ENCODE measurements at places on chromosomes 5 and 9. TPM values are rescaled to one million over a fixed set of nuclear protein-coding genes. Genes with fewer than 3 reads are reported as not detected.

GRCh38 chr5:63613442-63613841 is 348.8 kb downstream of the HTR1A start:
- no peak for DNase-seq

DNA sequence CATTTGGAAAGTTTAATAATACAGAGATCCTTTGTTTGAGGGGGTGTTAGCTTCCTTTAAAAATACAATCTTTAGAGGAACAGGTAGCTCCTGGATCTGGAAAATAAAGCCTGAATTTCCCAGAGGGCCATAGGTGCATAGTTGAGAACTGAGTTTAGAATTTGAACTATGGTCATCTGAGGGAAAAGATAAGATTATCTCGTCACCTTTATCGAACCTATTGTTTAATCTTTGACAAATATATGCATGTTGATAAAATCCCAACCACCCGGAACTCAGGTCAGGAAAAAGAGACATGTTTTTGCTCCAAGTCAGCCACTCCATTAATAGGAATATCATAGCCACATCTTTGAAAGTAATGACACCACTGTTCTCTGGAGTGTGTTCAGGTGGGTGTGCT is 91.7 kb upstream of the FAM169A start:
- DNase-seq: no peak

DNA sequence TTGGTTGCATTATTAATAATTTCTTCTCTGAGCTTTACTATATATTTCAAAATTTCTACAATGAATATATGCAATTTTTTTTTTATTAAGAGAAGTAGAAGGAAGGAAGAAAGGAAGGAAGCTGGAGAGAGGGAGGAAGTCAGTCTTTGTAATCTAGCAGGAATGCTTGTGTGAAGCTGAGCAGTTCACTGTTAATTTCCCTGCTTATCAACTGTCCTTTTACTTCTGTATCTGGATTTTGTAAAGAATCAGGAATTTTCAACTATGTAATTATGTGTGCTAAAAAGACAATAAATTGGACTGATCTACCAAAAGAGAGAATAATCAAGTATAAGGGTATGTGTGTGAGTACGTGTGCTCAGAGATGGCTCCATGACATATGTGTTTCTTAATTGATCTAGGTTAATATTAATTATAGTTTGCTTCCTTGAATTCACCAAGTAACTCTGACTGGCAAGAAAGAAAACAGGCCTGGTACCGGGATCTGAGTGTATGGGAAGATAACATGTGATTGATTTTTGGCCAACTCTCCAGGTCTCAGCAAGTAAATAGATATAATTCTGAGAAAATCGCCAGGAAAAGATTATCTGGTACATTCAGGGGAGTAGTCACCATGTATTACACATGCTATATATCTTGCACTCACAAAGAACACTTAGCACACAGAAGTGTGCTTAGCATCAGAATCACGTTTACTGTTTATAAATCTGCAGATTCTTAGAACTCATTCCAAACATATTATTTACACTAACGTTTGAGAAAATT is 1758.8 kb upstream of the WWC1 start:
- DNase-seq: no peak

DNA sequence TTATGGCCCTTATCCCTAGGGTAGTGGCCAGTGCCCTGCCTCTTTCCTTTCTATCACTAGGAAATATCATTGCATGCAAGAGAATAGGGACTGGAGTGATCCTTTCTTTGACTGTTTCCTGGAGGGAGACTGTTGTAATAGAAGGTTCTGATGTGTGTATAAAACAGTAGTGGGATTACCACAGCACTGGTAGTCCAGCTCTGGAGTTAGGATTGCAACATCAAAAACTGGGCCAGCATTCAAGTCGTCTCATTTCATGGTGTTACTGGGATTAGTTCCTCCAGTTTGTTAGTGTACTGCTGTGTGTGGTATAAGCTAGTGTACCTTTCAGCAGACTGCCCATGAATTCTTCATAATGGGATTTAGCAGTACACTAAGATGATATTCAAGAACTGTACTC is 45.8 kb downstream of the KIAA1958 start:
- no peak for DNase-seq

DNA sequence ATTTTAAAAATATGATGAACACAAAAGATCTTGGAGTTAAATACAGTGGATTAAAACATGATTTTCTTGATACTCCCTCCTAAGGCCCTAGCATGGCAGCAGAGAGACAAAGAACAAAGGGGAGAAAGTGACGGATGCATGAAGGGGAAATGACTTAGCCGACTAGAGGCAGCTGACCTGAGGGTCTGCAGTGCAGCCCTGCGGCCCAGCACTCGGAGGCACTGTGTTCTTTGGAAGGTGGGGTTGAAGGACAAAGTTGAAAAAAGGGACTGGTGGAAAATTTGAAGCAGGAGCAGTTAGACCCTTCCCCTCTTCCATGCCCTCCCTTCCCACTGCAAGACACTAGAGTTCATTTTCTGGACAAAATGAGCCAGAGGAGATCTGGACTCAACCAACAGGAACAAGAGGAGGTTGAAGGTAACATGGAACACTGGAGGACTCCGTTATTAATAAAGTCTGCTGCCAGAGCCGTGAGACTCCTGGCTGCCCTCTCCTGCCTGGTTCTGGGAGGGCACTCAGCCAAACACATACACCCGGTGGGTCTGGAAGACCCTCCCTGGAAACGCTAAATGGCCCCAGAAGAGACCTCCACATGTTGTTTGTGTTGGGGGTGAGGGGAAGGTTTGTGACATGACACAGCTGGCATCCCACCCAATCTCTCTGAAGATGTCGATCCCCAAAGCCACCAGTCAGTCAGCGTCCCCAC is 98.1 kb downstream of the JMY start:
- no peak for DNase-seq

DNA sequence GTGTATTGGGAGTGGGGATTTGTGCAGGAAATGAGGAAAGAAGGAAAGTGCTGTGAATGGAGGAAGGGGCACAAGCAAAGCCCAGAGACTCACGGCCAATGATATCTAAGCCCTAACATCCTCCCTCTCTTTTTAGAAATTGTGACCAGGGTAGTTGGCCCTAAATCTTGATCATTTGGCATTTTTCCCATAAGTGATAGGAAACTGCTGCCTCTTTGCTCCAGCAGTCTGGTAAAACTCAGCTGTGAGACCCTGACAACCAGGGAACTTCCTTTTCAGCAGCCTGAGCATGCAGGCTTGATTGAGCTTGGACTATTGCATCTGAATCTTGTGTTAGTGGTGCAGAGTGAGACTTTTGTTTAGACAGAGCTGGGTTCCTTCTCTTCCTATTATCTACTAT is 9.6 kb upstream of the ADRB2 start:
- no peak for DNase-seq

DNA sequence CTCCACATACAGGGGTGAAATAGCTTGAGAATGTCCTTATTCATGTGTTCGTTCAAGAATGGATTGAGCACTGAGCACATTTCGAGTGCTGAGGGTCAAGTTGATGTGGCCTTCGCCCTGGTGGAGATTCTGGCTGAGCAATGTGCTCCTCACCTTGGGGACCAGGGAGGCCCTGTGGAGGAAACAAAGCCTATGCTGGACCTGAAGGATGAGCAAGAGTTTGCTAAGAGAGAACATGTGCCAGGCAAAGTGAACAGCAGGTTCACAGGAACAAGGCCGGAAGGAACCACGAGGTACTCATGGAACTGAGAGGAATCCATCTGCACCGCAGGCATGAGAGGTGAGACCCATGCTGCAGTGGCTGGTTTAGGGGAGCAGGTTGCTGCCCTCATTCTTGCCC is 102.4 kb downstream of the PSD2 start:
- no peak for DNase-seq

DNA sequence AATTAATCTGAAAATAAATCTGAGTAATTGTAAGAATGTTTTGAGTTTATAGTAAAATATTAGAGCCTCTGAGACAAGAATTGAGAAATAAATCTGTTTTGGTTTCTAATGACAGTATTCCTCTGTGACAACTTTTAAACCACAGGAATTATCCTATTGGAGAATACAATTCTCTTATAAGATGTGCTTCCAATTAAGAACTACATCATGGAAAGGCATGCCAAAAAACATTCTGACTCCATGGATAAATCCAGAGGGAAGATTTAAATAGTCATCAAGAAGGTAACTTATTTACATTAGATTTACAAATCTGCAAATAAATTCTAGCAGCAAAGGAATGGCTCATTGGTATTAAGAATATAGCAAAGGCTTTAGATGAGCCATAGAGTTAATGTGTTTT is 178.3 kb upstream of the ACOT12 start:
- no peak for DNase-seq

DNA sequence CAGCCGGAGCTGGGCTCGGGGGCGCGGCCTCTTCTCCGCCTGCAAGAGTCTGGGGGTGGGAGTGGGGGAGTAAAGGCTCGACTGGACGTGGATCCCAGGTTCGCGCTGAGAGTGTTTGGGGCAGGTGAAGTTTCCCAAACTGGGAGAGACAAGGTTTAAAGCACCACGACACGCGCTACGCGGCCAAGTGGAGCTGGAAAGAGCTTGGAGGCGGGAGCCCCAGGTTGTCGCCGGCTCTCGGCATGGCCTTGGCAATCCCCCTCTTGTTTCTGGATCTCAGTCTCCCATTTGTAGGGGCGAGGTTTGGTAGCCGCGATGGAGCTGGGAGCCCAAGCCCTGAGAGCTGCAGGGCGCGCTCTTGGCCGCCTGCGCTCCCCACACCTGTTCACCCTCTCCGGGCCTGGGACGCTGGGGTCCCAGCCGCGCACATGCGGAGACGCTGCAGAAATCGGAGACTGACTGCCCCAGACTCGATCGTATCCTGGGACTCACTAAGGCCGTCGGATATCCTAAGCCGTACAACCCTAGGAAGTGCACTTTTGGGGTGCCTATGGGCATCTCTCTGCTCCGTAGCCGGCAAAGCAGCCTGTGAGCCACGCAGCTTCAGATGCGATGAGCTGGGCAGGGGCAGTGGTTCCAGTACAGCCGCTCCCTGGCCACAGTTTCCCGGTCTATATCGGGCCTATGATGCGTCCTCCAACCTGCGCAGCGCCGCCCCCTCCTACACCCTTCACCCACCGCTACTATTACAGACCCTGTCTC is 937 bp downstream of the TMOD1 start:
- no peak for DNase-seq

- DNase-seq: no peak
These were observed 168.2 kb upstream of the FBN2 start for GRCh38 chr5:128706269-128706668.

DNA sequence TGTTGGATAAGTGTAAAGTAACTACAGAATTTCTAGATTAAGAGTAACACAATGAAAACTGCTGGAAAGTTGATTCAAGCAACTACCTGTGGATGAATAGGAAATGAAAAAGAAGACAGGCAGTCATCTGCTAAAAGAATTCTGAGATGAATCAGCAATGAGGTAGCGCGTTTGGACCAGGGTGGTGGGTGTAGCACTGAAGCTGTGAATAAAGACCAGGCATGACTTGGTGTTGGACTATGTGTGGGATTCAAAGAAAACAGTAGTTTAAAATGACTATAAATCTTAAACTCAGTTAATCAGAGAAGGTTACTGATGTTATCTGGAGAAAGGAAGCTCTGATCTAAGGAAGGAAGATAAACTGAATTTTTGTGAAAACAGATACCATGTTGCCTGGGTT is 159.8 kb downstream of the FBN2 start:
- DNase-seq: no peak

- DNase-seq: no peak
These were observed 1089.4 kb upstream of the C9orf72 start for GRCh38 chr9:28662675-28663074.

GRCh38 chr5:138610415-138610917 is 35.3 kb upstream of the HSPA9 start:
- no peak for DNase-seq

DNA sequence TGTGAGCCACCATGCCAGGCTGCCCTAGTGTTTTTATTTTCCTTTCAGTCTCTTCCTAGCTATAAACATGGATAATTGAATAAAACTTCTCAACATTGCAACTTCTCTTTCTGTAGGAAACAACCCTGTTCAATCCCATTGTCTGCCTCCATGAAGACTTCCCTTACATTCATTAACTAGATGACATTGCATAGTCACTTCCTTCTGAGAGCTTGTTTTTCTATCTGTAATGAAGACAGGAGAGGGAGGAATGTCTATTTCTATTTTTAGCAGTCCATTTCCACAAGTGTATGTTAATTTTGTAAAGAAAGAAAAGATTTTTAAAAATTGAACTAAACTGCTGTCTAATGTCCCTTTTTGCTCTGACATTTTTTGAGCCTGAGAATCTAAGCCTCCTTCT is 55.6 kb upstream of the MELK start:
- DNase-seq: no peak

- DNase-seq: no peak
These were observed 52.4 kb upstream of the UBAC1 start for GRCh38 chr9:136013524-136014034.

GRCh38 chr9:133250741-133251170 is 24.2 kb downstream of the ABO start:
- no peak for DNase-seq

- no peak for DNase-seq
These were observed 128.1 kb downstream of the DAB2IP start for GRCh38 chr9:121779381-121780117.

DNA sequence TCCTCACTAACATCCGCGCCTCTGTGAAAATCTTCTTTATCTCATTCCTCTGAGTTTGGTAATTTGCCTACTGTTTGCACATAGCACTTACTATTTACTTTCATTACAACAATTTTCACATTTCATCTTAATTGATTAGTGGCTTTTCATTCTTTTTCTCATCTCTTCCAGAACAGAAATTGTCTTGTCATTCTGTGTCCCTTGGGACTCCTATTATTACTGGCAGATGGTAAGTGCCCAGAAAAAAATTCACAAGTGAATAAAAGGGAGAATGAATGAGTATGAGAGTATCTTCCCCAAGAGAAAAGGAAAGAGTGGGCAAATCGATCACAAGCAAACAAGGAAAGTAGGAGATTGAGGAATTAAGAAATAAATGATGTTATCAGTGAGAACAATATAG is 876.1 kb downstream of the TLE4 start:
- DNase-seq: no peak

DNA sequence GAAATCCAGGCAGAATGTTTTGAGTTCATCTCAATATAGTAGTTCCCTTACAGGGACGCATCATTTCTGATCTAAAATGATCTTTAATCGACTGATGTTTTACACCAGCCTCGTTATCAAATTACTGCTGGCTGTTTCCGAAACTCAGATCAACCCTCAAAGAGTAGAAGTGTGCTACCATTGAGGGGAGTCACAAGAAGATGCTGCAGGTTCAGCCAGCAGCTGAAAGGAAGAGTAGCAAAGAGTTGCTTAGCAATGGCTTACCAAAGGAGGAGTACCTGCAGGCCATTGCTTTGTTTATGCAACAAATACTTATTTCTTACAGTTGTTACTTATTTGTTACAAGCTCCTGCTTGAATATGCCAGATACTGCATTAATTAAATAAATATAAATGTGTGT is 144.1 kb downstream of the EBF1 start:
- no peak for DNase-seq

Gene IFNA13
- total RNA-seq: not detected

Gene GRXCR2
- total RNA-seq: not detected

Gene BNC2
- 0.37 TPM for total RNA-seq

Gene PLK2
- total RNA-seq: 54.6 TPM

Gene FXN
- 24.1 TPM for total RNA-seq

Gene BASP1
- total RNA-seq: 0.34 TPM

Gene PTGDS
- 3.1 TPM for total RNA-seq

Gene AK8
- 2.5 TPM for total RNA-seq

Gene PCDHAC1
- total RNA-seq: 1.0 TPM

Data from HCT116 (cell line).